ENCODE measurements at places on chromosomes 12 and 14.

GRCh38 chr14:104398656-104399055 lies 180.9 kb upstream of the C14orf180 start:
- no peak for DNase-seq

DNA sequence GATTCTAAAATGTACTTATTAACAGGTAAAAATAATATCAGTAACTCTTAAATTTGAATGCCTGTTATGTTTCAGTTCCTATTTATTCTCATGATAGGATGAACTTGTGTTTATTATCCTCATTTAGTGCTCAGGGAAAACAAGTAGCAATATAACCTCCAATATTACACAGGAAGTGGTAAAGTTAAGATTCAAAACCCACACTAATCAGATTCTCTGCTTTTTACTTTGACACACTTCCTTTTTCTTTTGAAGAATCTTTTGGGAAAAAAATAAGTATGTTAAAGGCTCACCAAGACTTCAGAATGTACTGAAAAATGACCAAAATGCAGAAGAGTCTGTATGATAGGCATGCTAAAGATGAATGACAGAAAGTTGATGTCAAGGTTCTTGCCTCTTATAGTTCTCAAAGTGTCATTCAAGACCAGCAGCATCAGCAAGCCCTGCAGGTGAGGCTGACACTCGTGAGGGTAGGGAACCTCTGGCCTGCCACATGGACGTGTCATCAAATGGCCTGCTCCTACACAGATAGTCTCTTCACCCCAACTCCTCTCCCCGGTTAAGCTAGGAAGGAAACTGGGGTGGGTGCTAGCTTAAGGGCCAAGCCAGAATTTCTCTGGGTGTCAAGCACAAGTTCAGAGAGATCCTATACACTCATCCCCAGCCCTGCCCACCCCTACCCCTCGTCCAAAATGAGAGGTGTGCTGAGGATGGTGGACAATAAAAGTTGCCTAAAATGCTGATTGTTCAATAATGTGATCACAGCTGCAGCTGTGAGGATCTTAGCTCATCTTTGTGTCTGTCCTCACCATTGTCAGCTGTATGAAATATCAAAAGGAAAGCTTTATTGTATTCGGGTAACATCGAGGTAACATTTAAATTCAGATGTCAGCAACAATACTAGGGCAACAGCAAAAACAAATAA lies 6.3 kb downstream of the TBPL2 start:
- no peak for DNase-seq

- no peak for DNase-seq
These were observed 2.1 kb upstream of the GPR132 start for GRCh38 chr14:105067140-105067968.

DNA sequence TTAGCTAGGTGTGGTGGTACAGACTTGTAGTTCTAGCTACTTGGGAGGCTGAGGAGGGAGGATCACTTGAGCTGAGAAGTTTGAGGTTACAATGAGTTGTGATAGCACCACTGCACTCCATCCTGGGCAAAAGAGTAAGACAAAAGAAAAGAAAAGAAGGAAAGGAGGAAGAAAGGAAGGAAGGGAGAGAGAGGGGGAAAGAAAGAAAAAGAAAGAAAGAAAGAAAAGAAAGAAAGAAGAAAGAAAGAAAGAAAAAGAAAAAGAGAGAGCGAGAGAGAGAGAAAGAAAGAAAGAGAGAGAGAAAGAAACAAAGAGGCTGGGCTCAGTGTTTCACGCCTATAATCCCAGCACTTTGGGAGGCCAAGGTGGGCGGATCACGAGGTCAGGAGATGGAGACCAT lies 10.3 kb upstream of the GNPTAB start:
- no peak for DNase-seq

GRCh38 chr12:9276990-9277389 lies 68.8 kb upstream of the PZP start:
- no peak for DNase-seq

DNA sequence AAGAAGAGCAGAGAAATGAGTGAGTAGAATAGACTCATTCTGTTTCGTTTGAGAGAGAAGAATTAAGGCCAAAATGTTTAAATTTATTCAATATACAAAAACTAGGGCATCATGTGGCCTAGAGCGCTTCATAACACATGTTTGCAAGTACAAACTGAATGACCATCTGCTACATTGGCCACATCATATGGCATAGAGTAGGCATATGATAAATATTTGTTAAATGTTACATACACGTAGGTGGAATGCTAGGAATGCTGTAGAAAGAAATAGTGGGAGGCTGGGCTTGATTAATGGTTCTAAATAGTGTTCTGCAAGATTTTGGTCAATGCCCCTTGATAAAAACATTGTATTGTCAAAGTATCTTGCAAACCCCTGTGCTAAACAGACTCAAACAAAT lies 10.8 kb downstream of the MGP start:
- no peak for DNase-seq

DNA sequence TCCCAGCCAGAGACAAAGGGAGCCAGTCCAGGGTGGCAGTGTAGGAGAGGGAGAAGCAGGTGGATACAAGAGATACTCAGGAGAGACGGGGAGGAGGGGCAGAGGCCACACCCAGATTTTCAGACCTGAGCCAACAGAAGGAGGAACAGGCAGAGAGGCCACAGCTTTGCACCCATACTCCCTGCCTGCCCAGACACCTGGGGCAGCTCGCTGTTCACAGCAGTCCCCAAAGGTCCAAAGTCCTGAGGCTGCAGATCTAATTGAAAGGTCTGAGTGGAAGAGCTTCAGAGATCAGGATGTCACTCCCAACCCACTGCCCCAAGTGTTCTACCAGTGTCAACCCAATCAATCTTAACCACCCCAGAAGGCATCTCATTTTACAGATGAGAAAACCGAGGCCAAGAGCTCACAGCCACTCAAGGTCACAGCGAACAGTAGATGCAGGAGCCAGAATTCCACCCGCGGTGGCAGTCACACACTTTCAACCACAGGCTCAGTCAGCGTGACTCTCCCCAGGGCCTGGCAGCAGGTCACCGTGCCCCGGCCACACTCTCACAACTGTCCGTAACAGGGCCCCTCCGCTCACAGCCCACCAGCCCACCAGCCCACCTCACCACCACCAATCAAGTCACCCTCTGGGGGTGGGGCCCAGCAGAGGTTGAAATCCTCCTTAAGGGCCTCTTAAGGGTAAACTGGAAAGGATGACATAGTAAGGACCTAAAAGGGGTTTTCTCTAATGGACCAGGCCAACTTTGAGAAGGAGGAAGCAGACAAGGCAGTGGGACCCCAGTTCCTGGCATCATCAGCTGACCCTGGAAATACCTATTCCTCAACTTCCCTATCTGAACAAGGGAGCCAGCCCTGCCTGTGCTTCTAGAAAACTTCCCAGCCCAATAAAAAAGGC lies 33.3 kb downstream of the ACTN1 start:
- no peak for DNase-seq

Measured in iPS DF 6.9 (cell line).